Fibroblast of skin of back (primary cell): ENCODE measurements at places on chromosomes 1 and 21.

DNA sequence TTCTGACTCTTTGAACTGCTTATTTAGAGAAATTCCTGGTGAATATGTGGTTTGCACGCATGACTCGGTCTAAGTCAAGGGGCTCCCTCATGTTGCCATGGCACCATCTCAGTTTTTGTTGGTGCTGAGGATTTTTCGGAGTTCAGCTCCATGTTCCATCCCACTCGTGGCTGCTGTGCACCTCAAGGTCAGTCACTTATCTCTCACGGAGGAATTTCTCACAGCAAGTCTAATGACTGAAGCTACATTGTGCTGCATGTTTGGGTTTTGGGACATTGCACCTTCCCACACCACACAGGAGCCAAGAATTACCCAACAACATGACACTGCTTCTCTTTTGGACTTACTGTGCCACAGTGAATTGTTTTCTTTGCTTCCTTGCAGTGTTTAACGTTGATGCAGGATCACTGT is 269.9 kb downstream of the NCAM2 start:
- no peak for DNase-seq

DNA sequence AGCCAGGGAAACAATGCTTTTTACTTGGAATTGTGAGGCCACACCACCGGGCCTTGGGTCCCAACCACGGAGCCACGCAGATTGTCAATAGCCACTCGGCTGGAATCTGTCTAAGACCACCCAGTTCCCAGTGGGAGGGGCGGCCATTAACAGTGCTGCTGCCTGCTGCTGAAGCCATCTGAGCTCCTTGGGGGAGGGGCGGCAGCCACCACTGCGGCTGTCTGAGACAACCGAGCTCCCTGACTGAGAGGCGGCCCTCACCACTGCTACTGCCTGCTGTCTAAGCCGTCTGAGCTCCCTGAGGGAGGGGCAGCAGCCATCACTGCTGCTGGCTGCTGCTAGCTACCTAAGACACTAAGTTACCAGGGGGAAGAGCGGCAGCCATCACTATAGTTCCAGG is 64.3 kb downstream of the DMRTA2 start:
- DNase-seq, result no peak

DNA sequence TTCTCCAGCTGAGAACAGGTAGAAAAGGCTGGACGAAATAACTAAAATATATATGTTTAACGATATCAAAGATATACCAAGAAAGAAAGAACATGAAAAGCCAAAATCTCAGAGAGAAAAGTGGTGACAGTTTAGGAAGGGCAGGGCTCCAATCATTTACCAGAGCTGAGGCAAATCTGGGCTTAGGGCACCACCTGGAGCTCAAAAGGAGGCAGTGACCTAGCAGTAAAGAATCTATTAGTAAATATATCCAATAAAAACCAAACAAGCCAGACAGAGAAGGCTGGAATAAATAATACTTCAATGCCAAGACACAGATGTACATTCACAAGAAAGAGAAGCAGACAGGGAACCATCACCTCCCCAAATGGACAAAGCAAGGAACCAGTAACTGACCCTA is 43.5 kb downstream of the CHIA start:
- DNase-seq, result no peak

GRCh38 chr1:166354406-166354805 is 187.6 kb upstream of the FAM78B start:
- no peak for DNase-seq

DNA sequence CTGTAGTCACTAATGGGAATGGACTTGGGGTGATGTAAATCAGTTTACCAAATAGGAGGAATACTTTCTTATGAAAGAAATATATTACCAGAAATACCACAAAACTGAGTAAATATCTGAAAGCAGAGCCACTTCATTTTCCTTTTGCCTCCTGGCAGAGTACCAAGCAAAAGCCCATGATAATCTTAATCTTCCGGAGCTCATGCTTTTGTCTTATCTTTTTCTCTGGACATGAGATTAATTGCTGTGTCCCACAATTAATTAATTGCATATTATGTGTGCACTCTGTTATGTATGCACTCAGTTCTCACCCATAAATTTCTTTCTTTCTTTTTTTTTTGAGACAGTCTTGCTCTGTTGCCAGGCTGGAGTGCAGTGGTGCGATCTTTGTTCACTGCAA is 94.1 kb upstream of the PDE4B start:
- no peak for DNase-seq

- DNase-seq, result no peak
Observed at GRCh38 chr21:17537299-17537698, 24.5 kb downstream of the CXADR start.

DNA sequence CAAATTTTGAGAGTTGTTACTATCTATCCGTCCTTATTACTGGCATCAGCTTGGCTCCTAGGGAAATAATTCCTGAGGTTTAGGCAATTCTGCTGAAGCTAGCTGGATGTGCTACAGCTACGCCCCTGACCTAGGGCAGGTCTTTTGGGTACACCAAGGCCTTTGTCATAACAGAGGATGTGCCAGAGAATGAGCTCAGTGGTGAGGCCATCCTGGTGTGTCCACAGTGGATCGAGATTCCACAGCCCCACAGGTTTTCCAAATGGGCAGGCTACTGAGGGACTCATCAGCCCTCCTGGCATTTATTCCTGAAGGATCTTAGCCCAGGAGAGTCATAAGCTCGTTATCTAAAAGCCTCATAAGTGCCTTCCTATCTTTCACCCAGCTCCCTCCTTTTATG is 475.2 kb upstream of the USP24 start:
- no peak for DNase-seq

DNA sequence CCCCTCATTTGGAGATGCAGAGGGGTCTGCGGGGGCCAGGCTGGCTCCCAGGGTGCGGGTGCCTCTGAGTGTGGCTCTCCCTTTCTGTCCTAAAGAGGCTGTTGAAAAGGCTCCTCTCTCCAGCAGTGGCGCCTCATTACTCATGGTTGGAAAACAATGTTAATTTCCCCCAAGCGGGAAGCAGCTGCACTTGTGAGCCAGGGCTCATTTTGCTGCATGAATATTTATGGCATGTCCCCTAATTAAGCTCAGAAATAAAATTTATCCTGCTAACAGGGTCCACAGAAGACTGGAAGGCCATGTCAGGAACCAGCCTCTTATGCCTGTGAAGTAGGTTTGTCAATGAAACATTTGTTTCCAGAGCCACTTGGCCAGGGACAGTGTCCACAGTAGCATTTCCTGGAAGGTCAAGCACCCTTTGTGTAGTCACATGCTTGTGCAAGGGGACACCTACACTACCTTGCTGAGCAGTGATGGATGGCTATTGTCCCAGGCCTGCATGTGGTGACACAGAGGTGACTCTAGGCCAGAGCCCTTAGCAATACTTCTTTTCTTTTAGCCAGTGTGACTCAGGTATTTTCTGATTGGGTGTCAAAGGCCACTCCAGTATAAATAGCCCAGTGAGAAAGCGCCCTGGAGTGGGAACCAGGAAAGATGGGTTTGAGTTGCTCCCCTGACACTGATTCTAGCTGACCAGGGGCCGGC is 259.0 kb downstream of the FOXD2 start:
- DNase-seq, result no peak

GRCh38 chr1:163528710-163529348 is 207.1 kb downstream of the NUF2 start:
- DNase-seq, result peak; percentile 28

DNA sequence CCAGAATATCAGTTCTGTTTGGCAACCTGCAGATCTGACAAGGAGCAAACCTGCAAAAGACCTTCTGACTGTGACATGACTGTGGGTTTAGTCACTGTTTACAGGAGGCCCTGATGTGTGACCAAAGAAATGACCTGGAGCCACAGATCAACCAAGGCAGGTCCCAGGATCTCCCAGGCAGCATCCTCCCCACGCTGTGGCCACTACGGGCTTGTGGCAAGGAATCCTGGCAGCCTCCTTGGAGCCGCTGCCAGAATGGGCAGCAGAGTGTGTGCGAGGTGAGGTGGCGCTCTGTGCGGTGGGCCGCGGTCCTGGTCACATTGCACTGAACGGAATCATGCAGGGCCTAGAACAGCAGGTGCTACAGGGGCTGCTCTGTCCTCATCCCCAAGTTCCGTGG is 15.9 kb downstream of the MCM3AP start:
- no peak for DNase-seq

- DNase-seq, result no peak
Observed at GRCh38 chr1:173554541-173555250, 48.2 kb downstream of the SLC9C2 start.

DNA sequence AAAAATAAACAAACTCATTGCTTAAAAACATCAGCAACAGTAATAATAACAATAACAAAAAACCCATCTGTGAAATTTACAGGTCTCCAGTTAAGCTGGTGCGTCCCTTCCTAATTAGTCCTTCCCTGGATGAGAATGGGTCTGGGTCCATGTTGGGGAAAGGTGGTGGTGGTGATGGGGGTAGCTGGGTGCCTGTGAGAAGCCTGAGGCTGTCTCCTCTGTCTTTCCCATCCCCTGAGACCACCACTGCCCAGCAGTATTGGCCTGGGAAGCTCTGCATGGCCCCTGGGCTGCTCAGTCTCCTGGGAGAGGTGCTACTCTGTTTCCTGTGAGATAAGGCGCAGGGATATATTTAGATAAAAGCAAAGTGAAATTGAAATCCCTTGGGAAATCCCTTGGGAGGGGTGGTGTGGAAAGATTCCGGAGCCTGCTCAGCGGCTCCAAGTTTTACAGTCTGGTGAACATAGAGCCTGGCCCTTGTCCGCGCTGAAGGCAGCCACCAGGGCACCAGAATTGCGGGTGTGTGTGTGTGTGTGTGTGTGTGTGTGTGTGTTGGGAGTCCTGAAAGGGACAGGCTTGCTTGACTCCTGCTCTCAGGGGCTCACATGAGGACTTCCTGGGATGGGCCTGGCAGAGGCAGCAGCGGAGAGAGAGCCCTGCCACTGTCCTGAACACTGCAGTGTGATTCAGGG is 150.2 kb downstream of the FOXD2 start:
- DNase-seq, result no peak

DNA sequence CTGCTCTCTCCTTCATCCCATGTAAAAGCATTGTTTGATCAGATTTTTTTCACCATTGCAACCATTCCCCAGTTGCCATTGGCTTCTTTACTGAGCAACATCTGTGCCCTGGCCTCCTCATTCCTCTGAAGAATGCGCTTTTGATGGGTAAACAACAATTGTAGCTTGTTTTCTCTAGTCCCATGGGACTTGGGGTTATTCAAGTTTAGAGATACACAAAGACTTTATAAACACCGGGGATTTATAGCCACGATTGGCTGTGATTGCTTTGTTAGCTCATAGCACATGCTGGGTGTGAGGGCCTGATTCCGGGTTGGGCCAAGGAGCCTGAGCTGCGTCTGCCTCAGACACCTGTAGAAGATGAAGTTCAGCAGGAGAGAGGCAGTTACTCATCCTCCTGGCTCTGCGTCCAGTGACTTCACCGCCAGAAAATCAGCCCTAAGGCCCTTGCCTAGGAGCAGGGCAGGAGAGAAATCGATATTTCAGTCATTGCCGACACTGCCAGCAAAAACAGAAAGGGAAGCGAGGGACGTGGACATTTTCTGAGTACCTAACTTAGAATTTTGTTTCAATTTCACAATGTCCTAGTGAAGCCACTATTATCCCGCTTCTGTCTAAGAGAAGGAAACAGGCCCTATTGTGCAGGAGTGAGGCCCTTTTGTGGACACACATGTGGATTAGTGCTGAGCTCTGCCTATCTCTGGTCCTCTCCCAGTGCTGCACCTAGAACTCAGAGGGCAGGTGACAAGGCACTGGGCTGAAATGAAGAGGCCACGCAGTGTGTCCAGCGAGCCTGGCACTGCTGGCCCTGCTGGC is 159.8 kb upstream of the USP24 start:
- no peak for DNase-seq

- DNase-seq, result peak; percentile 82
Observed at GRCh38 chr1:8373581-8374241, 55.8 kb downstream of the SLC45A1 start.

DNA sequence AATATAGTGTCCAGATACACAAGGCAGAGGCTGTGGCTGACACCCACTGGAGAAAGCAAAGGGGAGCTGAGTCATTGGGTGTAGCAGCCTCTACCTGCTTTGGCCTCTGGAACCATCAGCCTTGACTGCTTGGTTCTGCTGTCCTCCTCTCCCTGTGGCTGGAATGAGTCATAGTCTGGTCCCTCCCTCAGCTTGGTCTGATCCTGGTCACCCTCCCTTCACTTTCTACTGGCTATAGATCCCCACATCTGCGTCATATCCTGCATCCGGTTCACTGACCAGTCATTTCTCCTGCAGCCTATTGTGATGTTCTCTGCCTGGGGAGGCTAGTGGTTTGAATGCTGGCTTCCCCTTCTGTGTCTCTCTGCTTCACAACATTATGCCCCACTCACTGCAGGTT is 372.8 kb upstream of the DAB1 start:
- DNase-seq, result peak; percentile 6

GRCh38 chr1:152026895-152027294 is 9.9 kb downstream of the S100A11 start:
- DNase-seq, result peak; percentile 77

DNA sequence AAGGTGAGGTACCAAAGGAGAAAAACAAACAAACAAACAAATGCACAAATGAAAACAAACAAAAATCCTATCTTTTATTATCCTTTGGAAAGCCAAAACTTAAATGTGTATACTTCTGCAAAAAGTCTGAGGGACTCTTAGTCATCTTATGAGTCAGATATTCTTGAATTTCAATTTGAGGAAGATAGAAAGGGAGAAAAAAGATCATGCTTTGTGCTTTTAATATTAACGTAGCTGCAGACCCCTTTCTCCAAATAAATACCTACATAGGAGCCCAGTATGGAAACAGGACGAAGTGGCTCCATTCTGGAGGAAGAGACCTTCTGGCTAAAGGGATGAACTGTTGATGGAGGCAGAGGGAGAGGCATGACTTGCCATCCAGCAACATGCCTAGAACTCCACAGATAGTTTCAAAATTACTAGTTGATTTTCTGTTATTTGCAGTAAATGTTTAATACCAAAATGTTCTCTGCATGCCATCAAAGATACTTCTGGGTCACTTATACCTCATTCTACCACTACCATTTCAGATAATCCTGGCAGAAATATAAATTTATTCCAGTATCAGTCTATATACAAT is 25.4 kb downstream of the NUP210L start:
- DNase-seq, result no peak

- peak; percentile 20 for DNase-seq
Observed at GRCh38 chr1:220908757-220909156, 29.5 kb downstream of the HLX start.

- no peak for DNase-seq
Observed at GRCh38 chr1:10682108-10682445, 114.4 kb downstream of the CASZ1 start.

DNA sequence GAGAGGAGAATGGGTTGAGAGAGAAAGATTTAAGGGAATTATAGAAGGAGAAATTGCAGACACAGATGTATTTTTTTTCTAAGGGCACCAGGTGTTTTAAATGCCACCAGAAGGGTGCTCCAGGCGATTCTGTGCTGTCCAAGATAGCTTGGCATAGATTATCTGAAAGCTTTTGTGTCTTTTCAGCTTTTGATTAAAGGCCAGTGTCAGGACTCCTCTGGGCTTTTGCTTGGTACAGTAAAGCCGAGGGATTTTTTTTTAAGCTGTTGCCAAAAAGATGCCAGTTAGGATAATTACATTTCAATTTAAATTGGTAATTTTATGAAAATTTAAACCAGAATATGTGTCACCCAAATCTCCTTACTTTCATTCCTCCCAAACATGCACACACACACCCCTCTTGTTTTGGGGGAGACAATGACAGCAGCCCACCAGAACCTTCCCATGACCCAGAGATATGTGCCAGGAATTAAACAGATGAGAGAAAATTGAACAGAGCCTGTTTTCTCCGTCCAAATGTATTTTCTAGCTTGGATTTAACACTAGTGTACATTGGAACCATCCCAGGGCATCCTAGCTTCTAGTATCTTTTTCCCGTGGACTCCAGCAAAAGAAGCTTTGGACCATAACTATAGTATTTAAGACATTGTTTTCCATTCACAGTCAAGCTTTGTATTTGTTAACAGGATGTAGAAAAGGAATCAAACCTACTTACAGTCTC is 670.7 kb upstream of the CXADR start:
- no peak for DNase-seq
